Panc1 (cell line): ENCODE measurements at places on chromosomes 3 and 15. TPM values are rescaled to one million over a fixed set of nuclear protein-coding genes. Genes with fewer than 3 reads are reported as not detected.

- H3K27me3 ChIP-seq, result no peaks in the 10 kb centered on the region
- H3K4me3 ChIP-seq, result no peak overlapping the region
- H3K4me1 ChIP-seq, result peaks cover 7% of the 10 kb centered on the region
- no peak overlapping the region for H3K27ac ChIP-seq
Observed at GRCh38 chr15:81312790-81313543, 11.0 kb downstream of the STARD5 start.

Gene ZDHHC19
- total RNA-seq, result 0.33 TPM

DNA sequence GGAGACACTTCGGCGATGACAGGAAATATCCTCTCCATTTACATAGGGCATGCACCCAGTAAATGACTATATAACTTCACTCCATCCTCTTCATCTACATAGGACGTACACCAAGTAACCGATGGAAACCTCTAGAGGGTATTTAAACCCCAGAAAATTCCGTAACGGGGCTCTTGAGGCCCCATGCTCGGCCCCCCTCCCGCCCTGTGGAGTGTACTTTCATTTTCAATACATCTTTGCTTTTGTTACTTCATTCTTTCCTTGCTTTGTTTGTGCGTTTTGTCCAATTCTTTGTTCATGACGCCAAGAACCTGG lies 7.5 kb upstream of the FAM107A start:
- H3K27me3 ChIP-seq, result no peaks in the 10 kb centered on the region
- DNase-seq, result no peak
- H3K36me3 ChIP-seq, result no peaks in the 10 kb centered on the region
- H3K4me1 ChIP-seq, result peaks cover 10% of the 10 kb centered on the region; the same call in 1 of the 2 replicates

GRCh38 chr3:137165117-137165806 lies 207.5 kb downstream of the IL20RB start:
- no peak overlapping the region for H3K4me3 ChIP-seq
- DNase-seq, result no peak
- H3K27me3 ChIP-seq, result no peaks in the 10 kb centered on the region; the same call in 1 of the 2 replicates
- H3K36me3 ChIP-seq, result no peaks in the 10 kb centered on the region
- H3K4me1 ChIP-seq, result no peaks in the 10 kb centered on the region
- H3K27ac ChIP-seq, result no peak overlapping the region

Gene C3orf22
- total RNA-seq, result not detected

DNA sequence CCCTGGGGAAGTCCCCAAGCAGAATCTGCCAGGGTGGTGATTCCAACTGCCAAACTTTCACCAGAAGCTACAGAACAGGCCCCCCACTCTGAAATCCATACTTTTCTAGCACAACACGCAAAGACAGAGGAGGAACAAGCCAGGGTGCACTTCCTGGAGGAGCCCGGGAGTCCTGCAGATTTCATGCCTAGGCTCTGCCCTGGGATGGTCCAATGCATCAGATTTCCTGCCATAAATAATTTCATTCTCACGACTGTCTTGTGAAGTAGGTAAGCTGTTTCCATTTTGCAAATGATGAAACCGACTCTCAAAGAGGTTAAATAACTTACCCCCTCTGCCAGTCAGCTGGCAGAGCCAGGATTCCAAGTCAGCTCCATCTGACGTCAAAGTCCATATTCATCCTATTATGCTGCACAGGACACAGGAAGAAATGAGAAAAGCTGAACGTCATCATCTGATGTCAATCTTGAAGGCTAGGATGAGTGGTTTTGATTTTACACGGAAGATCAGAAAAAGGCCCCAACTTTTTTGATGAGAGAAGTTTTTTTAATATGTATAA lies 134.8 kb upstream of the IGF1R start:
- no peak overlapping the region for H3K4me3 ChIP-seq
- no peaks in the 10 kb centered on the region for H3K27me3 ChIP-seq
- H3K36me3 ChIP-seq, result no peaks in the 10 kb centered on the region
- DNase-seq, result no peak

Gene CCR9
- not detected for total RNA-seq

Gene ANKRD63
- total RNA-seq, result 0.72 TPM

DNA sequence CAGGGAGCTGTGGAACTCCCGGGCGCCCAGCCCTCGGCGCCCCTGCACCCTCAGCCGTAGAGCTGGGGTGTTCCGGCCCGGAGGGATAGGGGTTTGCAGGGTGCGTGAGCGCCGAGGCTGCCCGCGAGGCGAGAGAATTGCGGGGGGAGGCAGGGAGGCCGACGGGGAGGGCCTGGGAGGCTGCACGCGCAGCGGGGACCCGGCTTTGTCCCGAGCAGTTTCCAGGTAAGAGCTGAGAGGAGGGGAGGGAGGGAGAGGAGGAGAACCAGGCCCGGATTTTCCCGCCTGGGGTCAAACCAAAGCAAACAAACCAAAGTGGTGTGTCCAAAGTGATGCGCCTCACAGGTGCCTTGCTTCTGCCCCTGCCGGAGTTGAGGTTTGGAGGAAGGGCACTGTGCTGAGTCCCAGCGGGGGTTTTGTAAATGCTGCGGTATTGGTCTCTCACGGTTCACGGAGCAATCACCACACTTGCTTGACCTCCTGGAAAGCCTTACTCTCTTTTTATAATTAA lies 146.4 kb downstream of the TJP1 start:
- H3K4me3 ChIP-seq, result peak overlapping the region; percentile 64
- no peak for DNase-seq
- peaks cover 10% of the 10 kb centered on the region for H3K4me1 ChIP-seq
- no peaks in the 10 kb centered on the region for H3K36me3 ChIP-seq

- no peak for DNase-seq
- H3K36me3 ChIP-seq, result no peaks in the 10 kb centered on the region
- no peaks in the 10 kb centered on the region; the same call in 1 of the 2 replicates for H3K27me3 ChIP-seq
- no peak overlapping the region for H3K27ac ChIP-seq
- H3K4me3 ChIP-seq, result no peak overlapping the region
Observed at GRCh38 chr15:77836906-77837648, 204.4 kb upstream of the LINGO1 start.

Gene GPR27
- total RNA-seq, result 0.15 TPM

Gene GHRL
- total RNA-seq, result not detected

Gene MST1R
- 27.5 TPM for total RNA-seq

- H3K27ac ChIP-seq, result no peak overlapping the region
- no peaks in the 10 kb centered on the region for H3K36me3 ChIP-seq
- peak; percentile 43 for DNase-seq
Observed at GRCh38 chr15:50148362-50148963, 29.4 kb upstream of the ATP8B4 start.

Gene KIF23
- total RNA-seq, result 82.5 TPM
